Daoy (cell line): ENCODE measurements at places on chromosomes 11 and 22. TPM values are rescaled to one million over a fixed set of nuclear protein-coding genes. Genes with fewer than 3 reads are reported as not detected.

The OR8D1 gene
- not detected in 2 replicates for total RNA-seq

- DNase-seq, result no peak
Measured at GRCh38 chr22:39777716-39778454, 115.7 kb downstream of the ENTHD1 start.

GRCh38 chr11:58866788-58867187 is 22.3 kb upstream of the GLYATL2 start:
- peak; percentile 13 for DNase-seq

GRCh38 chr11:109974523-109974922 is 118.7 kb upstream of the ZC3H12C start:
- no peak for DNase-seq

GRCh38 chr11:2898366-2899079 is 12.9 kb upstream of the CDKN1C start:
- DNase-seq, result peak; percentile 91

DNA sequence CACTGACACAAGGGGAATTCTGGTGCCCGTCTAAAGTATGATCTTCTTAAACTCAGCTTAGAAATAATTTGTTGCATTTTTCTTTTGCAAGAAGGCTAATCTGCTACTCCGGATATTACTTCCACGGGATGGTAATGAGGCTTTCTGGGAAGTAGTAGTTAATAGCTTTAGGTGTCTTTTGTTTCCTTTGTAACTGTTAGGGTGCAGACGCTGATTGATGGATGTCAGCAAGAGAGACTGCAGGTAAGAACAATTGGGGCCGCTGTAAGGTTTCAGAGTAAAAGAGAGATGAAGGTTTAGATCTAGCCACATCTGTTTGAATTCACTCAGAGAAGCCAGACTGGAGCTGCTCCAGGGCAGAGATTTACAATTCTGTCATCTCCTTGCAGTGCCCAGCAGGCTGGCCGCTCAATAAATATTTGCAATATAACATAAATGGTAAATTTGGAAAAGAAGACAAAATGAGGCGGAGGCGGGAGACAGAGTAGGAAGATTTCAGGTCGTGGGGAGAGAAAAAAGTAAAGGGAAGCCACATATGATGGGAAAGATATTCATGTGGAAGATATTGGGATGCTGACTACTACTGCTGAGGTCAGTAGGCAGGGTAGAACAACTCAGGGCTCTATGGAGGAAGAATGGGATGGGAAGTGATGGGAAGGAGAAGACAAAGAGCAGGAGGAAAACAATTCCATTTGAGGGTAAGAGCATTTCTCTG is 320.5 kb downstream of the AASDHPPT start:
- DNase-seq, result peak; percentile 4
